Stimulated activated CD4-positive, alpha-beta T cell treated with anti-CD3 and anti-CD28 coated beads, Interleukin-15, amount 100 ng/mL, for 48 hours (primary cell): ENCODE measurements at places on chromosomes 7 and 10.

- DNase-seq = no peak
Measured at GRCh38 chr7:132878204-132878919, 203.5 kb downstream of the CHCHD3 start.

DNA sequence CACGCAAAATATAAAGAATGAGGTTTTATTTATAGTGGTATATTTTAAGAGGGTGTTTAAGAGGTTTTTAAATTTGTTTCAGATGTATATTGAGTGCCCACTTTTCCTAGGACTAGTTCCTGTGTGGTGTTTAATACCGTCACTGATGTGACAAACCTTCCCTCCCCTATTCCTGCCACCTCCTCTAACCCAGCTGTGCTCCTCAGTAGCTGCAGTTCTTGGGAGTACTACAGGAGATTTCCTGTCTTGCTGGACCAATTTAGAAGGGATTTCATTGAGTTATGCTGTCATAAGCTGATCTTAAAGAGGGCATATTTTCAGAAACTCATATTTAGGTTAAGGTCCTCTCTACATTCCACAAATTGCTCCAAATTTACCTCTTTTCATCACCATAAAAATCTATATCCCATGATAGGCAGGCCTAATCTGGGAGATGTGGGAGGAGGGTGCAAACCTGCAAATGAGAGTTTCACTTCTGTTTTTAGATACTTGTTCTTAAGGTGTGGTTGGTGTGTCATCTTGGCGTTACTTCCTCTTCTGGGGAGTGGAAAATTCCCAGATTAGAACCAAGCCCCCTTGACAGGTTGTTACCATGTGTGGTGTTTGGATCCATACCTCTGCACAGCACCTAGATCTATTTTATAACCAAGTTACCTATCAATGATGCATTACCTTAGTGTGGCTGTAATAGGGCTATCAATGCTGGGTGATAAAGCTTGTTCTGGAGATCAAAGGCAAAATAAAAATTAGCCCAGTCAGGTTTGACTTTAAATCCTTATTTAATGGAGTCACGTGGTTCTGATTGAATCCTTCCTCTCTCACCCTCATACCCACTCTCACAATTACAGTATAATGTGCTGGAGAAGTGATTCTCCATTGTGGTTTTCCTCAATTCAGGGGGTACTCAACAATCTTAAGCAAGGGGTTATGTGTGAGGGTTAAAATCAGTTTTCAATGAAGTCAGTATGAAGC lies 141.1 kb downstream of the CDK14 start:
- DNase-seq = no peak

DNA sequence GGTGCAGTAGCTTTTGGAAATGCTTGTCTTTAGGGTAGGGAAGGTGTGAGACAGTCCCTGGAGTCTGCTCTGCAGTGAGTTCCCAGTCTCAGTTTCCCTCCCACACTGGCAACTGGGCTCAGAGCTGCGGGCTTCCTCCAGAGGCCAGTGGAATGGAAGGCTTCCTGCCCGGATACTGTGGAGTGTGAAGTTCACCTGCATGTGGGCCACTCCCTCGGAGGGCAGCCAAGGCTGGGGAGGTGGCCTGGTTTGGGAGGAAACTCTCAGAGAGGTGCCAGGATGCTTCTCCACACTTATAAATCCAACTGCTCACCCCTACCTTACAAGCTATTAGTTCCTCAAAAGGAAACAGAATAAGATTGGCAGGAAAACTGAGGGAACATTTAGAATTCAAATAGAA lies 18.1 kb upstream of the UBE2H start:
- DNase-seq = no peak

DNA sequence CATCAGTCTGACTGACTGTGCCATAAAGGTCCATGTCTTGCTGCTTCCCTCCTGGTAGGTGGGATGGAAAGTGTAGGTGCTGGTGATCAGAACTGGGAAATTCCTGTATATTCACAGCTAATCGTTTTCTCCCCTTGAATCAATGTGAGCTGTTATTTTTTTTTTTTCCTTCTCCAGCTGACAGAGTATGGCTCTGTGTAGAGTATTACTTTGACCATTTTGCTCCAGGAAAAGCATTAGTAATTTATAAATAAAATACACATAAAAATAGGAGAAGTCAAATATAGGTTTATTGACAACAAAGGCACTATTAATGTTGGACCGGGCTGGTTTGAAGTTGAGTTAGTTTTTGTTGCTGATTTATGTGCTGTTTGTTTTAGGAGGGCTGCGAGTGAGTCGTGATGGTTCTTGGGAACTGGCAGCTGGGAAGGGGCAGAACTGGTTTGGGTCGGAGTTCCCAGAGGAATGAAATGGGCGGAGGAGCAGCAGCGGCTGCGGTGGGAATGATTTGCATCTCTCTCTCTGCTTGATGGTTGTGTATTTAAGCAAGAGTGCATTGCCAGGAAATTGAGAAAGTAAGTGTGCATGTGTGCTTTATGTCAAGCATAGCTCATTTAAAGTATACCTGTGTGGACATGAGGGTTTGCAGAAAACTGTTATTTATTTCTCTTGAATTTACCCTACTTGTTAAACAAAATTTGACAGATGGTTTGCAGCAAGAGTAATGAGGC lies 80.9 kb downstream of the LRMDA start:
- no peak for DNase-seq

GRCh38 chr7:133703547-133703946 lies 423.6 kb upstream of the LRGUK start:
- DNase-seq = no peak

- DNase-seq = peak; percentile 33
Measured at GRCh38 chr7:87599336-87599735, 1.3 kb downstream of the ABCB1 start.

GRCh38 chr7:12316925-12317324 lies 86.7 kb downstream of the VWDE start:
- no peak for DNase-seq

GRCh38 chr10:22619101-22619500 lies 95.3 kb downstream of the PIP4K2A start:
- DNase-seq = no peak

DNA sequence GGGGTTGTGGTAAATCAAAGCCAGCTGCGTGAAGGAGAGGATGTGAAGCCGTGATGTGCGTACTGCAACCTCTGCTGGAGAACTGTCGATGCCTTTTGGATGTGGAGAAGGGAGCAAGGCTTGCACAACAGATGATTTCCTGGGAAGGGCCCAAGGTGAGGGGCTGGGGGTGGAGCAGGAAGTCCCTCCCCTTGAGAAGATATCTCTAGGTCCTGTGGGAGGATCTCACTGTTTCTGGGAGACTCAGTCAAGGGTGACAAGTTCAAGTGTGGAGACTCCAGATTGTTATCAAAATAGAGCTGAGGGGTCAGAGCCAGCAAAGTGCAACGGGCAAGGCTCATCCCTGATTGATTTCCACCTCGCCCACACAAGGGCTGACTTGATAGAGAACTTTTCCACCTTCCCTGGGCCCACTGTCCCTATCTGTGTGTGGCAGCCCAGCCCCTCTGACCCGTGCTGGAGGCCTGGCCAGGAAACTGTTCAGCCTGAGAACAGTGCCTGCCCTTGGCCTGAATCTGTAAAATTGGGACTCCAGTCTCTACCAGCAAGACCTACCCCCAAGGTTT lies 55.0 kb downstream of the COL13A1 start:
- no peak for DNase-seq

DNA sequence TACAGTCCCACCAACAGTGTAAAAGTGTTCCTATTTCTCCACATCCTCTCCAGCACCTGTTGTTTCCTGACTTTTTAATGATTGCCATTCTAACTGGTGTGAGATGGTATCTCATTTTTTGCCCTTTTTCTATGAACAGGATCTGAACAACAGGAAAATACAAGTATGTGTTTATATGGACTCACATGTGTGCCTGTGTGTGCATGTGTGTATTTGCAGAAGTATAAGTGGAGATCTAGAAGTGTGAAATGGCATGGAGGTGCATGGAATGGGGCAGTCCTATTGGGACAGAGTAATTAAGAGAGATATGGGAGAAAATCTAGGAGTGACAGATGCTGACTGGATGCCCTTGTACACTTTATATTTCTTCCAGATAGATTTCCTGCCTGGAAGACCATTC lies 111.6 kb upstream of the PCGF5 start:
- no peak for DNase-seq

GRCh38 chr10:58515291-58515941 lies 2.7 kb downstream of the BICC1 start:
- no peak for DNase-seq

- DNase-seq = peak; percentile 71
Measured at GRCh38 chr7:158655931-158656441, 48.6 kb downstream of the NCAPG2 start.

- DNase-seq = no peak
Measured at GRCh38 chr10:7846591-7846990, 28.3 kb downstream of the TAF3 start.

- no peak for DNase-seq
Measured at GRCh38 chr7:76281006-76281705, 21.3 kb upstream of the HSPB1 start.

DNA sequence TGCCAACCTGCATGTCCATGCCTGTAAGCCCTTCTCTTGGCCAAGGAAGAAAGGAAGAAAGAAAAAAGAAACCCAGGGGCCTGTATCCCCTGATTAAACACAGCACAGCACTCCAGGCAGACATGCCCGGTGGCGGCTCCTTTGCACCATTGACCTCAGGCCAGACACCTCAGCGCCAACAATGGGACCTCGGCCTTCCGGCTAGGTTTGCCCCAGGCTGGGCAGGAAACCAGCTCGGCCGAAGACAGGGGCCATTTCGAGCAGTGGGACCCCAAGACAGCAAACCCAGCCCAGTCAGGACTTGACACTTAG lies 2.8 kb downstream of the HOXA10 start:
- DNase-seq = no peak

DNA sequence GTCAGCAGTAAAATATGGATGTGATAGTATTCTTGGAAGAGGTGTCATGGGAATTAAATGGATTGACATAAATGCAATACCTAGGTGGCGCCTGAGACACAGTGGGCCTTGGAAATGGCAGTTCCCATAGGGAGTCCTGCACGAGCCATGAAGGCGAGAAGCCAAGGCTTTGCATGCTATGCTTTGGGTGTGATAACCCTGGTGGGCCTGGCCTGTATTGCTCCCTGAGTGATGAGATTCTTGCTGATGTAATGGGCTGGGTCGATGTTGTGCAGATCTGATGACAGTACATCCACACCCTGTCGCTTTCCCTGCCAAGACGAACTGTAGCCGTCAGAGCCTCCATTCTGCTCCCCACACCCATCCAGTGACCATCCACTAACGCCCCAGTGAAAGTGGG lies 46.4 kb downstream of the CREB5 start:
- DNase-seq = no peak

GRCh38 chr7:22093001-22093400 lies 147.3 kb upstream of the CDCA7L start:
- no peak for DNase-seq

GRCh38 chr10:42304341-42304740 lies 334.0 kb downstream of the ZNF33B start:
- no peak for DNase-seq

- DNase-seq = no peak
Measured at GRCh38 chr7:138407792-138408191, 52.3 kb upstream of the TRIM24 start.

DNA sequence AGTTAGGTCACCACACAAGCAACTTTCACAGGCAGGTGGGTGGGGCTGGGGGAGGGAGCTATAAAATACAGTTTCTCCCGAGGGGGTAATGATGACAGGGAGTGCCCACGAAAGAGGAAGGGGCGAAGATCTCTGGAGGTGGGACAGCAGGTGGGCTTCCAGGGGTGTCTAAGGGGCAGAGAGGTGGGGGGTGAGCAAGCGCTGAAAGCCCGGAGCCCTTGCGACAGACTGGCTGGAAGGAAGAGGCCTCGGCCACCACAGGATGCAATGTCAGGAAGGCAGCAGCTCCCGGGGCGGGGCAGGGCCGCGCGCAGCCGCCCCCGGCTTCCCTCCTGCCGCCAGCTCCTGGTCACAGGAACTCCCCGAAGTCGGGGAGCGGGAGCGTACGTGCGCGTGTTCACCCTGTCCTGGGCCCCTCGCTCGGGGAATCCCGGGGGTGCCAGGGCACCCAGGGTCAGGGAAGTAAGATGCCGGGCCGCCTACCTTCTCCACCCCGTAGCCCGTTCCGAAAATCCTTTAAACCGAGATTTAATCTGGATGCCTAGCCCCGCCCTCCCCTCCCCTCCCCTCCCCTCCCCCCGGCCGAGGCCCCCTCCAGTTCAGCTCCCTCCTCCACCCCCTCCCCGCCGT lies 105.2 kb upstream of the PPIF start:
- peak; percentile 51 for DNase-seq

- no peak for DNase-seq
Measured at GRCh38 chr7:7395785-7396184, 139.9 kb downstream of the COL28A1 start.

DNA sequence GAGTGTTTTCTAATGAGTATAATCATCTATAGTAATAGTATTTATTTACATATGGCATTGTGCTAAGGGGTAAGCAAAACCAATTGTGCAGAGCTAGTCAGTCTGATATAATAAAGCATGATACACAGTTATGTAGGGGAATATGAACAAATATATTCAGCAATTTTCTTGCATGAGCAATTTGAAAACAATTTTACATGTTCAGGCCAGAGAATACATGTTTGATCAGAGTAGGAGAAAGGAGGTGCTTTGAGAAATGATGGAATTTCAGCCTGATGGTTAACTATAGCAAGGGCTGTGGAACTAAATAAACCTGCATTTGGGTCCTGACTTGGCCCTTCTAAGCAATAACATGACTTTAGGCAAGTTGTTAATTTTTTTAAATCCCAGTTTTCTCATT lies 214.5 kb downstream of the TWIST1 start:
- no peak for DNase-seq

GRCh38 chr7:133804127-133804526 lies 323.0 kb upstream of the LRGUK start:
- DNase-seq = no peak

DNA sequence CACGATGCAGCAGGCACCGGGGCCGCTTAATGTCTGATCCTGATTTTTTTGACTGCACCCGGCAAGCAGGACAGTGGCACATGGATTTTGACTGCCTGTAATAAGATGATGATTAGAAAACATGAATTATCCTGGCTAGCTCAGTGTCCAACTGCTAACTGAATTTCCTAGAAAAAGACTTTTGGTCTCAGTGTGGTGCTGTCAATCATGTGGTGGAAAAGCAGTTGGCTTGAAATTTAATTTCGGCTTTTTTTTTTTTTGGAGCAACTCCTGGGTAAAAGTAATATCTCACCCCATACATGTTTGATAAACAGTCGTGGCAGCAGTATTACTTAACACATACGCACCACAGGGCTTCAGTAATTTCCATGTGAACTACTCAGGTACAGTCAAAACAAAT lies 227.7 kb downstream of the FANK1 start:
- no peak for DNase-seq

- DNase-seq = no peak
Measured at GRCh38 chr7:74324531-74325209, 35.5 kb downstream of the CLIP2 start.

- no peak for DNase-seq
Measured at GRCh38 chr7:151704960-151705635, 171.8 kb downstream of the PRKAG2 start.

- DNase-seq = no peak
Measured at GRCh38 chr7:22356701-22357310, at the start of gene RAPGEF5. RAPGEF5 (minus strand) TSS chr7:22357154; CDS start chr7:22357060, 94 bp downstream.

GRCh38 chr10:22252224-22252800 lies 34.5 kb upstream of the EBLN1 start:
- no peak for DNase-seq
